ENCODE measurements at places on chromosomes 4 and X. TPM values are rescaled to one million over a fixed set of nuclear protein-coding genes. Genes with fewer than 3 reads are reported as not detected.

The ZFP42 gene
- total RNA-seq = not detected

The VCX gene
- not detected for total RNA-seq

The NUDT10 gene
- total RNA-seq = 7.2 TPM

The CT45A1 gene
- total RNA-seq = not detected

The CHM gene
- total RNA-seq = 27.4 TPM

The SMAD1 gene
- total RNA-seq = 30.0 TPM

The TBX22 gene
- total RNA-seq = not detected

The L1CAM gene
- total RNA-seq = 0.64 TPM

The TLR10 gene
- not detected for total RNA-seq

The PASD1 gene
- total RNA-seq = not detected

The TGIF2LX gene
- not detected for total RNA-seq

The GPR78 gene
- total RNA-seq = not detected

The SHROOM2 gene
- 3.7 TPM for total RNA-seq

The CD40LG gene
- total RNA-seq = not detected

The GAGE1 gene
- not detected for total RNA-seq
